Activated naive CD4-positive, alpha-beta T cell treated with anti-CD3 and anti-CD28 coated beads, Interleukin-2, amount 50 U/mL, for 16 hours (primary cell): ENCODE measurements at places on chromosomes 4 and X.
A peak's percentile ranks its signal among the peaks of the same experiment; 100 is the strongest.

DNA sequence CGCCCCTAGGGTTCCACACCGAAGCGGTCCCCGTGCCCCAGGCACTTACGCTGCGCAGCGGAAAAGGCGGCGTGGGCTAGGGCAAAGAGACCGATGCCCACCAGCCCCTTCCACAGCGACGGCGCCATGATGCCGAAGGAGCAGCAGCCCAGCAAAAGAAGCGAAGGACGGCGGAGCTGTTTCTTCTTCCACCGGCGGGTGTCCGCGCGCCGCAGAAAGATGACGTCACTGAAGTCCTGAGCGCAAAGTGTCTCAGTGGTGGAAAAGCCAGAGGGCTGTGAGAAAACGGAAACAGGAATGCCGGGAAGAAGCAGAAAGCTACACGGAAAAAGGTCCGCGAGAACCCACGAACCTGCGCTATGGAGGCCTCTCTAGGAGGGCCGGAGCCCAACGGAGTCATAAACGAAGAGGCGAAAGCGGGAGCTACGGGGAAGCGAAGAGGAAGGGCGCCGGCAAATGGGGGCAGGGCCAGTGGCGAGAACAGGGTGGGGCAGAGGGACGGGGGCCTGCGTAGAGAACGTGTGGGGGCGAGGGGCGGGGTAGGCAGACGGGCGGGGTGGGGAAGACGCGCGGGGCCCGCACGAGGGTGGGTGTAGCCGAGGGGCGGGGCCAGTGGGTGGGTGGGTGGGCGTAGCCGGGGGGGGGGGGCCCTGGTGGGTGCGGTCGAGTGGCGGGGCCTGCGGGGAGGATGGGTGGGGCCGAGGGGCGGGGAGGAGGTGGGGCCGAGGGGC lies at the start of gene MMGT1:
TSS of gene MMGT1 (minus strand) at position 441 of the 731 bp plus-strand sequence. CDS start at position 128, 313 bp downstream.
- DNase-seq = peak; percentile 83

DNA sequence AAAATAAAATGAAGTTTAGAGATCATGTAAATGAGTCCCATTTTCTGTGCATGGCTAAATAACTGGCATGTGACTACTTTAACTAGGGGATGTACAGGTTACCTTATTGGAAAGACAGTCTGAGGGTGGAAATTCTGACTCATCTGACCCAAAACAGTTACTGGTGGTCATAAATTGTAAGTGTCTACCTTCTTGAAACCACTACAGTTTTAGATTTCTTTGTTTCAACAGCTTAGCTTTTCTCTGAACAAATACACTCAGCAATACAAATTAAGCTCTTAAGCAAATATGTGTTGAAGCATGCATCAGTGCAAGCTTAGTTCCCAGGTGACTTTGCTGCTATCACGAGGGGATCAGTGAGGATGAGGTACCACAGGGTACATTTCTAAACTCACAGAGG lies 60.7 kb upstream of the PGM2 start:
- DNase-seq = no peak

DNA sequence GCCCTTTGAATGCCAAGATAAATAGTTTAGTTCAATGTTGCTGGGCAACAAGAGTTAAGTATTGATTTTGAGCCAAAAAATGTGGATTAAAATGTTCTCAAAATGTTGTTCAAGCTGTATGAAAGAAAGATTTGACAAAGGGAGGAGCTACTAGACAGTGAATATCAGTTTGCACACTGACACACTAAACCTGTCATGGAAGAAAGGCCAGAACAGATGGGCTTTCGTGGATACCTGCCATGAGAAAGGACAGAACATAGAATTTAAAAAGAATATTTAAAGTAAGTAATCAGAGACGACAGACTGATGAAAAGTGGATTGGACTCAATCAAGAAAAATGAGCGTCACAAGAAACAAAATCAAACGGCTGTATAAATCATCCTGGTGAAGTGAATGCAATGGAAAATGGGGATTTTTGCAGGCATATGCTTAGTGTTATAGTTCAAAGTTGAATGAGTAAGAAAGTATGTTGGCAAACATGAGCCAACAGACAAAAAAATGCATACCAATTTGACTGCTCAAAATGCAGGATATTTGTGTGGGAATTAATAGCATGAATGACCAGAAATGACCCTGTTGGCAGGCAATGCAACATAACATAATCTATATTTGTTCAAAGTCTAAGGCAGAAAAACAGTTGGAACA lies 7.4 kb downstream of the PCDH18 start:
- no peak for DNase-seq

DNA sequence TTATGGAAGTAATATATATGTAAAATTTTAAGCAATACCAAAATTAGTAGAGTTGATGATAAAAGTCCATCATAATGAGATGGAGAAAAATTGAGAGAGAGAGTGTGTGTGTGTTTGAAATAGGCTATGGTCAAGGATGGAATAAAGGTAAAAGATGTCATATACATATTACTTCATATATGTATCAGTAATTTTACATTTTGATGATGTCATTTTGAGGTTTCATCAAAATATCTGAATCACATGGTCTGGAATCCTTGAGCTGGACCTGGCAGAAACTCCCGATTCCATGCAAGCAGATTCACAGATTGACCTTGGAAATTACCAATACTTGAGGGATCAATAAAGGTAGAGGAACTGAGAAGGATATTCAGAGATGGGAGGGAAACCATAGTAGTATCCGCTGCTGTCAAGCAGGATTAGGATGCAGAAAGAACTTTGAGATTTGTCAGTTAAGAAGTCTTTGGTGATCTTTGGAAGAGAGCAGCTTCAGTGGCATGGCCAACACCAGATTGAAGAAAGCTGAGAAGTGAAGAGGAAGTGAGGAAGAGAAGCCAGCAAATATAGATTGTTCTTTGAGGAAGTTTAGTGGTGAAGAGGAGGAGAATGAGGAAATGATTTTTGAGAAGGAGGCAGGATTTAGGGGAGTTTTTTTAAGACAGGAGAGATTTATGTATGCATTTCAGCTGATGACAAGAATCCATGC lies 21.5 kb downstream of the DNAAF6 start:
- DNase-seq = no peak

- DNase-seq = no peak
Observed at GRCh38 chrX:21735038-21735767, 22.7 kb downstream of the SMPX start.

DNA sequence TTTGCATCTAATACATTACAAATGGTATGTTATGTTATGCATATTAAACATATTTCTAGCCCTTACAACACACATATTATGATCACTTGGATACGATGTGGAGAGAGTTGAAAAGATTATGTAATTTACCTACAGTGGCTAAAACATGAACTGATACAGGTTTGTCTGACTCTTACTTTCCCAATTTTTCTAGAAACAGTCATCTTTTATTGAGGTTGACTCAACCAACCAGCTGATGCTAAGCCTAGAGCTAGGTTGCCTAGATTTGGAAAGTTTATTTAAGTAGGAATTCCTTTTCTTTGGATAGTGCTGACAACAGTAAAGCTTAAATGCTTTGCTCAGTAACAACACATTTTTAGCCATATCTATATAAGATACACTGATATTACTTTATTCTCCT lies 1215.1 kb downstream of the ADGRL3 start:
- no peak for DNase-seq

DNA sequence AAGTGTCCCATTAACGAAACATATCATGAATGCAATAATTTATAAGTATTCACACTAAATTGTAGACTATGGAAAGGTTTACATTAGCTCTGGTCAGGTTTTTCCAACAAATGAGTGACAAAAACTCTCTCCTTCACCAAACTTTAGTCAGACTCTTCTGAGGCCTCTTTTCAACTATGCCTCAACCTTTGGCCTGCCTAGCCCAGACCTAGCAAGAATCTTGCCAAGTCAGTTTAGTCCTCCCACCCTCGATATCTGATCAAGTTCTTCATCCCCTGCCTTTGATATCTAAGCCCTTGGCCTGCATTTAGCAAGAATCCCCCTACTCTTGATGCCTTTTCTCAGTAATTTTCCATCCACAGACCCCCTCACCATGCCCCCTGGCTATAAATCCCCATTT lies 37.9 kb downstream of the CCDC158 start:
- DNase-seq = no peak

DNA sequence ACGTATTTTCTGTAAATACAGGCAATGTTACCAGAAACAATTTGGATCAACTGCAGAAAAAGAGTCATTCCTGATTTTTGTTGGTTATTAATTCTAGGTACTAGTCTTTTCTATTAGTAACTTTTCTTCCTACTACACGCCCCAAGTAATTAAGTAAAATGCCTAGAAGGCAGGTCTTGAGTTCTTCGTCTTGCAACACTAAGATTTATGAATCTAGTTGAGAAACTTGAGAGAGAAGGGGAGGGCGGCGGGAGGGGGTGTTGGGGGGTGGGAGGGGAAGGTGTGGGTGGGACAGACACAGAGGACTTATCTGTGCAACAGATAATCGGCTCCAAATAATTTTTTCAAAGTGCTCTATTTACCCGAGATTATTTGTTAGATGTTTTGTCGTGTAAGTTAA lies 3.0 kb downstream of the RAP2C start:
- DNase-seq = no peak

- no peak for DNase-seq
Observed at GRCh38 chrX:68718443-68718820, 71.0 kb downstream of the STARD8 start.

DNA sequence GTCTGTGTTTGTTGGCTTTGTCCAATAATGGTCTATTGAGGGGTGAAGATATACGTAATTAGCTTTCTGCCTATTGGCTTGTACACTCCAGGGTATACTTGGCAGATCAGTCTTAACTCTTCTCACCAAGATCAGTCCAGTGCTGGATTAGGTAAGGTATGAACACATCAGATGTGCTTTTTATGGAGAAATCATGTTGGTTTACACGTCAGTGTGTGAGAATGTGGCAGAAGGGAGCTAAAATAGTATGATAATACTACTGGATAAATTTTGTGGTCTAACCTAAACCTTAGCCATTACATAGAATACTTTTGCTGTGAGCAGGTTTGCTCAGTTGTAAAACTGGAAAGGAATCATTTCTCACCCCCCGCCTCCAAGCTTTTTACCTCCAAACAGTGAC lies 4.2 kb downstream of the PDHA1 start:
- no peak for DNase-seq

- no peak for DNase-seq
Observed at GRCh38 chrX:65551489-65552339, 17.1 kb upstream of the LAS1L start.
